Activated naive CD8-positive, alpha-beta T cell treated with anti-CD3 and anti-CD28 coated beads, Interleukin-2, amount 50 U/mL, for 16 hours (primary cell): ENCODE measurements at places on chromosomes 5 and 9.

DNA sequence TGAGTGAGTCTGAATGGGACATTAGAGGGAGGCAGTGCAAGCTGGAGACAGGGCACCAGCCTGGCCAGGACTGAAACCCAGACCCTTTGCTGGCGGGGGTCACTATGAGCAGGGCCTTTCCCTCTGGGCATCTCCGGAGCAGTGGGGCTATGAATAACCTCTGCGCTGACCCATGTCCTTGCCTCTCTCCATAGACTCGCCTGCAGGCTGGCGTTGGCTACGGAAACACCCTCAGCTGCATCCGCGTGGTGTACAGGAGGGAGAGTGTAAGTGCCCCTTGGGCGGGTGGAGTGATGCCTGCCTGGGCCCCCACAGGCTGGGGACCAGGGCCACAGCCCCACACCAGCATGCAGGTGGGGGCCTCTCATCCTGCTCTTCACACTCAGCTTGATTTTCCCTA, 15.8 kb downstream of the SLC25A48 start:
- DNase-seq: no peak

GRCh38 chr5:30279237-30279636, 914.2 kb upstream of the CDH6 start:
- no peak for DNase-seq

DNA sequence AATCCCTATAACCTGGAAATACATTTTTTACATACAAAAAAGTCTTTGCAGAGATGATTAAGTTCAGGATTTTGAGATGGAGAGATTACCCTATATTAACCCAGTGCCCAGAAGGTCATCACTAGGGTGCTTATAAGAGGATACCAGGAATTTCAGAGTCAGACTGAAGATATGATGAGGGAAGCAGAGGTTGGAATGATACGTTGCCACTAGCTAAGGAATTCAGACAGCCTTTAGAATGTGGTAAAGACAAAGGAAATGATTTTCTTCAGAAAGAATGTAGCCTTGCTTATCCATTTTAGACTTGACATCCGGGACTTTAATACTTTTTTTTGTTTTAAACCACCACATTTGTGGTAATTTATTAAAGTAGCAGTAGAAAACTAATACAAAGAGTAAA, 2176.8 kb upstream of the C9orf72 start:
- no peak for DNase-seq

GRCh38 chr5:169085212-169085611, 215.7 kb downstream of the SLIT3 start:
- no peak for DNase-seq

- DNase-seq: peak; percentile 65
Measured at GRCh38 chr5:157265714-157266285, at the start of gene CYFIP2. Gene CYFIP2, plus strand, starts transcription at chr5:157266123. Its CDS starts 19,239 bp downstream, at chr5:157285362.

DNA sequence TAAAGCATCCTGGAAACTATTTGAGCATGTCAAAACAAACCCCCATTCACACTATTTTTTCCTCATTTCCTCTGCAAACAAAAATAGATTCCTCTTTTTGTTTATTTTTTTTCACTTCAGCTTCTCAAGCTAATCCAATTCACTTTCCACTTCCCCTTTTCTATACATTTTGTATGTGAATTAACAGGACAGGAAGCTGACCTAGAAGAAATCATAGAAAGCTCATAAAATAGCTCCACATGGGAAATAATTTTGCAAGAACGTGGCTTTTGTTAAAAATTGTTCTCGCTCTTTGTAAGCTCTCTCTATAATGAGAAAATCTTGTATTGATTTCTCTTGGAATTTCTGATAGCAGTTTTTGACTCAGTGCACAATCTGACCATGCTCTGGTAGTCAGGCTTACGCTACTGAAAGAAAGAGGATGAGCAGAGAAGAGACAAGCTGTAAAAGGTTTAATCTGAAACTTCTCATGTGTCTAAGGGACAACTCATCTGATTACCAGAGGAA, 215.8 kb downstream of the ADAMTS12 start:
- no peak for DNase-seq

- DNase-seq: no peak
Measured at GRCh38 chr5:6728795-6729183, 15.6 kb downstream of the TENT4A start.

GRCh38 chr5:54176066-54176830, 134.1 kb downstream of the ARL15 start:
- DNase-seq: no peak

DNA sequence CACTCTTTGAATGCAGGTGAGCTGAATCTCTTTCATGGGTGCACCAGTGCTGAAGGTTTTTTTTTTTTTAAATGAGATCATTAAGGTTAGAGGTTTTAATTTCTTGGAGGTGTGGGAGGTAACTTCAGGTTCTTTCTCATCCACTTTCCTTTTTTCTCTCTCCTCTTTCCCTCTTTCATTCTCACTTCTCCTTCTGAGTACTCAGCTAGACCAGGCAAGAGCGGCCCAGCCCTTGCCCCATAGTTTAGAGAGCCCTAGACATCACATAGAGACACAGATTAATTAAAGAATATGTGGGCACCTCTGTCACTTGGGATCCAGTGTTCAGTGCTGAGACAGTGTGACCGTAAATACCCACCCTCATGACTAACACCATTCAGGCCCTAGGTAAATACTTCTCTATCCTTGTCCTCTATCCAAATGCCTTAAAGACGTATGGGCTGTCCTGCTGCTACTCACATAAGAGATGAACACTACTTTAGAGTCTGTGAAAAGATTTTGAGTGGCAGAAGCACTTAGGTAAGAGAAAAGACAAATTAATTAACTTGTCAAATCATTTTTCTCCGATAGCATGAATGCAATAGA, 174.1 kb downstream of the TLE4 start:
- DNase-seq: no peak

- no peak for DNase-seq
Measured at GRCh38 chr5:152288917-152289595, 116.0 kb downstream of the NMUR2 start.

DNA sequence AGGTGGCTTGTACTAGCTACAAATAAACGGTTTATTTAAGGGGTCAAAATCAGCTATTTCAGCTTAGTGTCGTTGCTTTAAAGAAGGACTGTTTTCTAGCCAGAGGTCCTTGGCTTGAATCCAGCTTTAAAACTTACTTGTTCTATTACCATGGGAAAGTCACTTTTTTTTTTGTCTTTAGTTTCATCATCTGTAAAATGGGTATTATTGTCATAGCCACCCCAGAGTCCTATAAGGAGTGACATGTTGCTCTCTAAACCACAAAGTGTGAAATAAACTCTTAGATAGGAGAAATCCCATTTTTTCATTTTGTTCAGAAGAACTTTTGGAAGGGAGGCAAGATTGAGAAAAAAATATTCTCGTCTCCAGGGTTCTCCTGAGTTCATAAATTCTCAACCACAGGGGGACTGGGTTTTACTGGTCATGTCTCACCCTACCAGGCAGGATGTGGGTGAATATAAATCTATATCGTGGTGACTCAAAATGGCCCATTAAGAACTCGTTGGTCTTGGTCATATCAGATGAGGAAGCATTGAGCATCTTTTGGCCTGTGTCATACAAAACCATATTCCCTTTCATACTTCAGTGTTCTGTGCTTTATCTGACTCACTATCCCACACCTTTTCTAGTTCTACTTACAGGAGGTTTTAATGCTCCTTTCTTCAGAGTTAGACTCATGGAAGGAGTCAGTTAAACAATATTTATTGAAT, 202.7 kb upstream of the NR3C1 start:
- DNase-seq: no peak

GRCh38 chr9:123686829-123687192, 243.1 kb downstream of the DENND1A start:
- no peak for DNase-seq

- no peak for DNase-seq
Measured at GRCh38 chr9:2764353-2764752, 47.0 kb downstream of the KCNV2 start.

DNA sequence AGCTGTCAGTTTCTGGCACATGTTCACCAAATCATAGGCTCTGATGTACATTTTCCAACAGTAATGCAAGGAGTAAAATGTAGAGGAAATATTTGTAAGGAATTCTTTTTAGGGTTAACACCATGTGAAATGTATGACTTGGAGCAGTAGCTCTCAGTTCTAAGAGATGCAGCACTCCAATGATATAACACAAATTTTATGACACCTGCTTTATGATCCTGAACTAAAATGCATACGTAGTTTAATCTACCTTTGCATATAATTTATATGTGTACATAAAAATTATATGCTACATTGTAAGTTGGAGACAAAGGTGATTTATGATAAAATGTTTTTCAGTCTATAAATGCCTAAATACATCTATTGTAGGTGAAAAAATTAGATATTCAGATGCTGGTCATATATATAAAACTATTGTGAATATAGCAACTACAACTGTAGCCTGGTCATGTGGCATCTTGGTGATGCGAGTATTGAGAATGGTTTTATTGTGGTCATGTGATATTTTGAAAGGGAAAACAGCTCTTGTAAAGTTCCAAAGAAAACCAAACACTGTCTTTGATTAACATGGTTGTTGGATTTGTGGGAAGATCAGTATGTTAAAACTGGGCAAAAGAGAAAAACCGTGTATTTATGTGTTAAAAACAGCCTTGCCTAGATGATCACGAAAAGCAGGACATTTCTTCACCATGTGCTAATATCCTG, 171.0 kb downstream of the TRIO start:
- no peak for DNase-seq

GRCh38 chr5:162888268-162888667, 549.1 kb upstream of the CCNG1 start:
- no peak for DNase-seq

GRCh38 chr9:93253633-93254032, 69.7 kb downstream of the WNK2 start:
- DNase-seq: no peak

- no peak for DNase-seq
Measured at GRCh38 chr5:77301447-77301883, 91.0 kb downstream of the PDE8B start.

- DNase-seq: no peak
Measured at GRCh38 chr5:171891595-171891994, 106.0 kb downstream of the SMIM23 start.

GRCh38 chr5:151151263-151151660, 6.3 kb downstream of the ANXA6 start:
- no peak for DNase-seq

DNA sequence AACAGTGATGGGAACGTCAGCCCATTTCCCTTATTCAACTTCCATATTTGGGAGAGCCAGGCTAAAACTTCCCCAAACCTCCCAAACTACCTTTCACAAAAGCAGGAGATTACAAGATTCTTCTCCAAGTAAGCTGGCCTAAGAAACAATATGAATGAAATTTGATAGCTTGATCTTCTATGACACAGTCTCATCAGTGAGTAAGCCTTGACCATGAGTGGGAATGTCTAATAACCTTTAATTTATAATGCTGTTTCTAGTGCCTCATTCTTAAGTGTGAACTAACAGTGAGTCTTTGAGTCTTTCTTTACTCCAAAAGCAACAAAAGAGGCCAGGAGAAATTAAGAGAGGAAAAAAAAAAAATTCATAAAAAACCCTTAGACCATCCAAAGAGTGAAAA, 1379.9 kb downstream of the EFNA5 start:
- no peak for DNase-seq

- no peak for DNase-seq
Measured at GRCh38 chr5:149651686-149652085, 70.4 kb downstream of the ARHGEF37 start.

- no peak for DNase-seq
Measured at GRCh38 chr9:8680658-8681057, 881.1 kb upstream of the DMAC1 start.

GRCh38 chr5:24649531-24649930, 4.8 kb upstream of the CDH10 start:
- no peak for DNase-seq

DNA sequence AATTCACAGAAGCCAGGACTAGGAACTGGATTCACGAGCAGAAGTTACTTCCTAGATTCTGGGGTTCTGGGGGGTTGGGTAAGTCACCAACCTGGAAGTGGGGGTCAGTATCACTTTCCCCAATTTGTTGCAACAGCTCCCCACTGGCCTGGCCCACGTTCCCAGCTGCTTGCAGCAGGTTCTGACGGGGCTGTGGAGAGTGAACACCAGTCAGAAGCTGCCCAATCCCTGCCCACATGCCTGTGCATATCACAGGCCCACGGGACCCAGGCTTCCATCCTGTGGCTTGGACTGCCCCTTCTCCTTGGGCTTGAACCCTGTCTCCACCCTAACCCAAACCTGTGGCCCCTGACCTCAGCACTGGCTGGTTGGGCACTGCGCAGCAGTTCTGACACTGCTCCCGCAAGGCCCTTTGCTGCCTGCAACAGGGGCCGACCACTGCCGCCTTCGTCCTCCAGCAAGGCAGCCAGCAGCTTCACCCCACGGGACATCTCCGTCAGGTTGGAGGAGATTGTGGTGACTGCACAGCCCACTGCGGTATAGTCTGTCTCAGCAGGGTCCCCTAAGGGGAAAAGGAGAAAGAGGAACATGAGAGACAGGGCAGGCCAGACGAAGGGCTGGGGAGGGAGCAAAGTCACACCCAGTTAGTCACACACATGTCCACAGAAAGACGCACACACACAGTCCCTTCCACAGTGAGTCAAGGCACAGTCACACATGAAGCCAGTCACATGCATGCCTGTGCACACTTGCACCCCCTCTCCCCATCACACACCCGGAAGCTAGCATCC, 13.1 kb downstream of the TLN1 start:
- DNase-seq: no peak

GRCh38 chr9:93121316-93122241, 12.5 kb downstream of the NINJ1 start:
- no peak for DNase-seq

GRCh38 chr5:85458319-85458718, 1073.6 kb upstream of the EDIL3 start:
- DNase-seq: no peak

DNA sequence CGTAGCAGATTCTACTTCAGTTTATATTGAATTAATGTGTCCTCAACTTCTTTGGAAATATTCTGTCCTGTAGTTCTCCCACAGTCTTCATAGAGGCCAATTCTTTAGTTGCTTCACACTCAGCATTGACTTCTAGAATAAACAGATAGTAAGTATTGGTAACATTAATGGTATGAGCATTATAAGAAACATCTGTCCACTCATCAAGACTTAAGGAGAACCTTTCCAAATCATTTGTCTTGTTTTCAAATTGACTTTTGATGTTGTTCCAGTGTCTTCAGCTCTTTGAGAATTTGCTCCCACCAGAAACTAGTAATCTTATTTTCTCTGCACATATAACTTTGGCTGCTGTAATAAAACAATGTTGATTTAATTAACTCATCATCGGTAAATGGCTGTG, 18.3 kb downstream of the RANBP17 start:
- no peak for DNase-seq

GRCh38 chr9:124398191-124398935, 16.9 kb downstream of the PSMB7 start:
- no peak for DNase-seq

DNA sequence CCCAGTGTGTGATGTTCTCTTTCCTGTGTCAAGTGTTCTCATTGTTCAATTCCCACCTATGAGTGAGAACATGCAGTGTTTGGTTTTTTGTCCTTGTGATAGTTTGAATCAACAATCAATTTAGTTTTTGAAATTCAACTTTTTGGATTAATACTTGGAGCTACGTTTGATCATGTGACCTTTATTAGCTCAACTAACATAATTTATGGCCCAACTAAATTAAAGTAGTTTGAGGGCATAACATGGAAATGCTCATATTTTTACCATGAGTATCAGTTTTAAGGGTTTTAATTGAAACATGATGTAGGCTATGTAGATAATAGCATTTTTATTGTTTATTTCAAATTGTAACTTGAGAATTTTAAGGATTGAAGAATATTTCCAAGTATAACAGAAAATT, 168.0 kb downstream of the CCDC171 start:
- no peak for DNase-seq
